Neural progenitor cell (in vitro differentiated cells): ENCODE measurements at places on chromosomes 16 and 17. TPM values are rescaled to one million over a fixed set of nuclear protein-coding genes. Genes with fewer than 3 reads are reported as not detected.

DNA sequence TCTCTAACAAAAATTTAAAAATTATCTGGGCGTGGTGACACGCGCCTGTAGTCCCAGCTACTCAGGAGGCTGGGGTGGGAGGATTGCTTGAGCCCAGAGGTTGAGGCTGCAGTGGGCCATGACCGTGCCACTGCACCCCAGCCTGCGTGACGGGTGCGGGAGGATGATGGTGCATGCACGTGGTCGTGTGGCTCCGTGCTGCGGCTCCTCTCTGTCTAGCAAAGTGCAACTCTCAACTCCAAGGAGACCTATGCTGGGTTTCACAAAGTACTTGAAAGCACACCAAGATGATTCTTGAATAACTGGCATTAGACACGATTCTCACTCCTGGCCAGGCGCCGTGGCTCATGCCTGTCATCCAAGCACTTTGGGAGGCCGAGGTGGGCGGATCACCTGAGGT lies 25.8 kb downstream of the NXN start:
- DNase-seq, result no peak

DNA sequence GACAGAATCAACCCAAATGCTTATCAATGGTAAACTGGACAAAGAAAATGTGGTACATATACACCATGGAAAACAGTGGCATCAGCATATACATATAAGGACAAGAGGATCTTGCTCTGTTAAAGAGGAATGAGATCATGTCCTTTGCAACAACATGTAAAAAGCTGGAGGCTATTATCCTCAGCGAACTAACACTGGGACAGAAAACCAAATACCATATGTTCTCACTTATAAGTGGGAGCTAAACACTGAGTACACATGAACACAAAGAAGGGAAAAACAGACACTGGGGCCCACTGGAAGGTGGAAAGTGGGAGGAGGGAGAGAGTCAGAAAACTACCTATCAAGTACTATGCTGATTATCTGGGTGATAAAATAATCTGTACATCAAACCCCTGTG lies 447.3 kb upstream of the MAF start:
- DNase-seq, result no peak

GRCh38 chr17:9150446-9151090 lies 129.3 kb downstream of the NTN1 start:
- peak; percentile 83 for DNase-seq

DNA sequence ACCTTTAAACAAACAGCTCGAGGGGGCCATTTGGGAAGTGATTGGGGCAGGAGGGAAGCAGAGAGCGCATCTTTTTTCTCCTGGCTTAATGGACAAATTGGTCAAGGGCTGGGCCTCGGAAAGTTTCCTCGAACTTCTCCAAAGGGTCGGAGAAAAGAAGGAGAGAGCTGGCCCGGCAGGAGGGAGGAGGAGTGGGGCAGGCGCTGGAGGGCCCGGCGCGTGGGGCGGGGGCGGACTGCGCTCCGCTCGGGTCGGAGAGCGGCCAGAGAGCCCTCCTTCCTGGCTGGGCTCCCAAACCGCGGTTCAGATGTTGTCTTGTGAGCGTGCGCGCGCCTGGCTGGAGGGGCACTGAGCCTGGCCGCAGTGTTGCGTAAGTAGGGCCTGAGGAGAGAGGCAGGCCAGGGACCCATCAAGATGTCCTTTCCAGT lies 1.2 kb downstream of the MMP2 start:
- peak; percentile 73 for DNase-seq

GRCh38 chr17:29292071-29292991 lies 1.6 kb downstream of the NUFIP2 start:
- peak; percentile 78 for DNase-seq

GRCh38 chr16:88634994-88635670 lies 3.2 kb upstream of the IL17C start:
- DNase-seq, result no peak

DNA sequence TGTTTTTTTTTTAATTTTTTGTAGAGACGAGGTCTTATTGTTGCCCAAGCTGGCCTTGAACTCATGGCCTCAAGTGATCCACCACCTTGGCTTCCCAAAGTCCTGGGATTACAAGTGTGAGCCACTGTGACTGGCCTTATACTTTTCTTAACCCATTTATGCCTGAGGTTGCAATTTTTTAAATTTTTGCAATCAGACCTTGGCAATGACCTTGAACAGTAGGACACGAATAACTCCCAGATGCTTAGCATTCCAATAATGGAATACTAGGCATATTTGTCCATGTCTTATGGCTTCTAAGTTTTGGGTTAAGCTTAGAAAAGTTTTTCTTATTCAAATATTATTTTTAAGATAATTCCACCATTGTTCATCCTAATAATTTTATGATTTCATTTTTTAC lies 28.3 kb upstream of the TMEM97 start:
- no peak for DNase-seq

GRCh38 chr16:66099306-66099705 lies 267.2 kb upstream of the CDH5 start:
- no peak for DNase-seq

- DNase-seq, result no peak
These were observed 52.9 kb upstream of the MAF start for GRCh38 chr16:79653373-79653891.

GRCh38 chr17:80389011-80389995 lies 25.7 kb upstream of the ENDOV start:
- no peak for DNase-seq

DNA sequence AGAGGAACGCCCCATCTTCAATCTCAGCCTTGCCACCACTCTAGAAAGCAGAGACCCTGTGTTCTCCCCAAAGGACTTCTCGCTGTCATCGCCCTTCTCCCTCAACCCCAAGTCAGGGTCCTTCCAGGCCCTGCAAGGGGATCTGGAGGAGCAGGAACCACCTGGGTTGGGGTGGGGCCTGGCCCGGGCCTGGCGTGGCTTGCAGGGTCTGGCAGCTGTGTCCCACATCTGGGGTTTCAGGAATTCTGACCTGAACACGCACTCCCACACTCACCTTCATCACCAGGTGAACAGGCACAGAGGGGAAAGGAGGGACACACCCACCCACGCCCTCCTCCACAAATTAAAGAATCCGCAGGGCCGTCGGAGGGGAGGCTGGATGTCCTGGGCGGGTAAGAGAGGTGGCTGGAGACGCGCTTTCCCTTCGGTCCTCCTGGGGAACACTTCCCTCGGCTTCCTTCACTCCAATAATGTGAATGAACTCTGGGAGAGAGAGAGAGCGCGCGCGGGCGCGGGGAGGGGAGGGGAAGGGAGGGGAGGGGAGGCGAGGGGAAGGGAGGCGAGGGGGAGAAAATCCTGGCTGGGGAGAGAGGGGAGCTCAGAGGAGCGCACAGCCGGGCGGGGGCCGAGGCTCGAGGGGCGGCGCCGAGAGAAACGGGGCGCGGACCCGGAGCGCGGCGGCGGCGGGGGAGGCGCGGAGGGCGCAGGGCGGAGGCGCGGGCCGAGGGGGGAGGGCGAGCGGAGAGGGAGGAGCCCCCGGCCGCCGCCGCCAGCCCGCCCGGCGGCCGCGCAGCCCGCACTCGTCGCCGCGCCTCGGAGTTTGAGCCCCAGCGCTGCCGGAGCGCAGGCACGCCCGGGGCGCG lies at the start of gene CACNG4:
Gene CACNG4, plus strand, starts transcription at position 799 of the 863 bp plus-strand sequence. CDS start 205 bp downstream, outside the sequence.
- peak; percentile 74 for DNase-seq

GRCh38 chr17:51796026-51796425 lies 362.5 kb downstream of the CA10 start:
- no peak for DNase-seq

DNA sequence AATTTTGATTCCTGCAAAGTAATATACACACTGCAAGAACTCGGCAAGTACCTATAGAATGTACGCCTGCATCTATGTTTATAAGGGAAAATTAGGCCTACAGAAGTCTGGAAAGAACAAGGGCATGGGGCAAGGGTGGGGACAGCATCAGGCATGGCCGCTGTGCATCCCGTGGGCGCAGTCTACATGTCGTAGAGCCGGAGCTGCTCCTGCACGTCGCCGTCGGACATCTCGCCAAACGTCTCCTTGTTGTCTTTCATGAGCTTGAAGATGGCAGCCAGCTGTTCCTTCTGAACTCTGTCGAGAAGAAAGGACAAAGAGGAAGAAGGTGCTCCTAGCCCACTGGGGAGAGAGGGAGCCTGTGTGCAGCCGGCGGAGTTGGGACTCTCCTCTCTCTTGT lies 33.4 kb downstream of the MXRA7 start:
- DNase-seq, result no peak

DNA sequence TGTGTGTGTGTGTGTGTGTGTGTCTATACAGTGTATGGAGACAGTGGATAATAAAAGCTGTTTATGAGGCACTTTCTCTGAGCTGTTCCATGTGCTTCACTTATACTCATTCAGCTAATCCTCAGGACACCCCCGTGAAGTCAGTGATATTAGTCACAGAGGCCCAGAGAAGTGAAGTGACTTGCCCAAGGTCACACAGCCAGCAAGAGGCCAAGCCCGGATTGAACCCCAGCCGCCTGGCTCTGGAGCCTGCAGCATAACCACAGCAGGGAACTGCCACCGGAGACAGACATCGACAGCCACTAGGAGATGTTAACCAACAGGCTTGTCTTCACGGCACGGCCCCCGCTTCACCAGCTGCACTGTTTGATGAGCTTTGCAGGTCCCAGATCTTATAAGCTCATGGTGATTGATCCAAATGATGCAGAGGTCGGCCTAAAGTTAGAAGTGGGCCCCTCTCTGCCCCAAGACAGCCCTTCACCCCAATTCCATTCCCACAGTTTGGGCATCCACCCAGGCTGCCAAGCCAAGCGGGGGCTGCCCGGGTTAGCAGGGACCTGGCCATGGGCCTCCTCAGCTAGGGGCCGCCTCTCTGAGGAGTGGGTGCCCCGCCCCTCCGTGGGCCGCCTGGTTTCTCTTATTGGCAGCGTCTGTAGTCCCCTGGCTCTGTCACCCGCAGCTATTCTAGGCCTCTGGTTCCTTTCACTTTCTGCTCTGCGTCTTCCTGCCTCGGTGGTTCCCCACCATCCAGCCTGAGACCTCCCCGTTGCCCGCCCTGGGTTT lies 30.9 kb downstream of the SOCS1 start:
- no peak for DNase-seq

- DNase-seq, result no peak
These were observed 378.1 kb downstream of the HAPSTR1 start for GRCh38 chr16:9469512-9469911.

DNA sequence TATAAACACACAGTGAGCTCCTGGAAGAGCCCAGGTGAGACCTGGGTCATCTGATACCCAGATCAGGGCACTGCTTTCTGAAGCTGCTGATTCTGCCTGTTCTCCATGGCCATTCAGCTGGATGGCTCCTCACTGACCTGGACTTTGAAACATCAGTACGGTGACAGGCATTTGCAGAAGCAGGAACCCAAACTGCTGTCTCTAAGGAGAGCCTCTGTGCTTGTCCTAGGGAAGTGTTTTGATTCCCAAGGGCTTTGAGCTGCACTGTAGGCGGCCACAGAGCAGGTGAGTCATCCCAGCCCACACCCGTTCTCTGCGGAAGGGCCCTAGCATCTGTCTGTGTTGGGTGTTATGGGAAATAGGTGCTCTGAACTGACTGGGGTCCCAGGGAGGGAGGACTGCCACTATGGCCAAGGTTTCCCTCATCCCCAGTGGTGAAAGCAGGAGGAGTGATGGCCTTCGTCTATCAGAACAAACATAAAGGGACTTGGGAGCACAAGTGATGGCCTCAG lies 60.7 kb upstream of the ADCY9 start:
- DNase-seq, result no peak

- DNase-seq, result no peak
These were observed 101.3 kb downstream of the NOG start for GRCh38 chr17:56694825-56695224.

DNA sequence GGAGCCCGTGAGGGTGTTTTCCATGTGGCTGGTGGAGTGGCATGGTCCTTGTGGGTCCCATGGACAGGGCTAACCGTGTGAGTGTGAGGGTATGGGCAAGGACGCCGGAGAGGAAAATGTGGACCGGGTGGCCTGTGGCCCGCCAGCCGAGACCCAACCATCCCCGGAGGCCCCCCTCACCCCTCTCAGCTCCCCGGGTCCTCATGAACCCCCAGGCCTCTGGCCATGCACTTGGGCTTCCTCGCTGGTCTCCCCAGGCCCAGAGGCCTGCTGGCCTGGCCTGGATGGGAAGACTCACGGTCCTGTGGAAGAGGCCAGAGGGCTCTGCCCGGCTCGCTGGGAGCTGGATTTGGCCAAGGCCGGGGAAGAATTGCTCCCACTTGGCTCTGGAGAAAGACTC lies 13.1 kb downstream of the RAP1GAP2 start:
- DNase-seq, result no peak

DNA sequence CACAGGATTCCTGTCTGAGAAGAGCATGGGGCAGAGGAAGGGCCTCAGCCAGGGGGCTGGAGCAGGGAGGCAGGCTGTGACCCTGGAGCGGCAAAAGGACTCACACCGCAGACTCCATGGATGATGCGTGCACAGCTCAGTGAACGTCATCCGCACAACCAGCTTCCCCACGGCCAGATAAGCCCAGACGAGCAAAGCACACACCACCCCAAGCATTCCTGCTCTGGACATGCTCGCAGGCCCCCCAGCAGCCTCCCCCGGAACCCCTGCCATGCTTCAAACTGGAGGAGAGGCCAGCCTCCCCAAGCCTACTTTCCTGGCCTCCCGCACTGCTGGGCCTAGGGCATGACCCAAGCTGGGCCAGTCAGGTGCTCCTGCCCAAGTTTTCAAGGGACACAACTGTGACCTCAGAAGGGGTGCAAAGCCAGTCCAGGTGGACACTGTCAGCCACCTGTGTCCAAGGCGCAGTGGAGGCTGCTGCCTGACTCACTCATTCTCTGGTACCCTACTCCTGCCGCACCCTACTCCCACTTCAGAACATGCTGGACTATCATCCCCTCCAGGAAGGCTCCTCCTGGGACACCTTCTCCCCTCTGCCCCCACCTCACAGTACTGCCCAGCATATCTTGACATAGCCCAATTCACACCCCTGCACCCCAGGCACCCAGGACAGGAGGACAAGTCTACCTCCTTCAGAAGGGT lies 4.8 kb downstream of the BCAR1 start:
- no peak for DNase-seq

DNA sequence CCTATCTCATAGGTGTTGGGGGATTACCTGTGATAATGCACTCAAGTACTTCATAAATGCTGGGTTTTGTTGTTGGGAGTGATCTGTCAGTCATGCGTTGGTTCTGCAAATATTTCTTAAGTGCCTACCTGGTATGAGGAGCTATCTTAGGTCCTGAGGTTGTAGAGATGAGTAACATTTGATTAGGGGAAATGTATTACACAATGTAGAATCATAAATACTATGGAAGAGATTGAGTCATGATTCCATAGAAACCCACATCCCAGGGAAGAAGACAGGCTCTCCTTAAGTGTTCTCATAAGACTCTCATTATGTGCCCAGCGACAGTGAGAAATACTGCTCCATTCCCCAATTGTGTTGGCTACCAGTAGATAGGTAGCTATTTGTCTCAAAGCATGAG lies 240.1 kb downstream of the FTO start:
- no peak for DNase-seq

The DNAH9 gene
- 0.62 and 1.3 TPM in 2 replicates for total RNA-seq

The SPEM1 gene
- total RNA-seq, result not detected in 2 replicates

The LPCAT2 gene
- 7.2 and 14.2 TPM in 2 replicates for total RNA-seq

The TMC7 gene
- total RNA-seq, result 6.0 and 8.2 TPM in 2 replicates

The MAP2K4 gene
- total RNA-seq, result 57.0 and 61.9 TPM in 2 replicates

The KRTAP9-4 gene
- total RNA-seq, result not detected in 2 replicates

The C16orf46 gene
- total RNA-seq, result 1.7 and 2.5 TPM in 2 replicates

The HOXB7 gene
- total RNA-seq, result not detected in 2 replicates

The WNK4 gene
- 0.12 TPM in 1 of 2 replicates, not detected in the other for total RNA-seq

The SCARF1 gene
- total RNA-seq, result 1.1 TPM in 1 of 2 replicates, not detected in the other

The OTOA gene
- total RNA-seq, result 0.40 TPM in 1 of 2 replicates, not detected in the other
